Naive thymus-derived CD4-positive, alpha-beta T cell (primary cell): ENCODE measurements at places on chromosomes 3 and 15. TPM values are rescaled to one million over a fixed set of nuclear protein-coding genes. Genes with fewer than 3 reads are reported as not detected.

DNA sequence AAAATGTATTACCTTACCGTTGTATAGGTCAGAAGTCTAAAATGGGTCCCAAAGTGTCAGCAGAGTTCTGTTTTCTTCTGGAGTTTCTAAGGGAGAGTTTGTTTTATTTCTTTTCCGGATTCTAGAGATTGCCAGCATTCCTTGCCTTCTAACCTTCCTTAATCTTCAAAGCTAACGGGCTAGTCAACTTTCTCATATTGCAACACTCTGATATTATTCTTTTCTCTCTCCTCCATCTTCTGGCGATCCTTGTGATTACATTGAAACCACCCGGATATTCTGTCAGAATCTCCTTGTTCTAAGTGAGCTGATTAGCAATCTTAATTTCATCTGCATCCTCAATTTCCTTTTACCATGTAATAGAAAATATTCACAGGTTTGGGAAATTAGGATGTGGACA lies 36.2 kb upstream of the AADACL2 start:
- DNase-seq: no peak

- no peak for DNase-seq
These were observed 116.2 kb downstream of the CHSY1 start for GRCh38 chr15:101135532-101136166.

DNA sequence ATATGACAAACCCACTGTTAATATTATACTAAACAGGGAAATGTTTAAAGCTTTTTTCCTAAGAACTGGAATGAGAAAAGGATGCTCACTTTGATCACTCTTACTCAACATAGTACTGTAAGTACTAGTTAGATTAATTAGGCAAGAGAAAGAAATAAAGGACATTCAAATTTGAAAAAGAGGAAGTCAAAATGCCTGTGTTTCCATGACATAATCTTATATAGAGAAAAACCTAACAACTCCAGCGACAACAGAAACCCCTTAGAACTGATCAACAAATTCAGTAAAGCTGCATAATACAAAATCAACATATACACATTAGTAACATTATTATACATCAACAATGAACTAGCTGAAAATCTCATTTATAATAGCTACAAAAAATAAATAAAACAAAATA lies 200.6 kb upstream of the ROBO1 start:
- DNase-seq: no peak

Gene EXD1
- not detected for total RNA-seq
